ENCODE measurements at places on chromosomes 5 and 9.

DNA sequence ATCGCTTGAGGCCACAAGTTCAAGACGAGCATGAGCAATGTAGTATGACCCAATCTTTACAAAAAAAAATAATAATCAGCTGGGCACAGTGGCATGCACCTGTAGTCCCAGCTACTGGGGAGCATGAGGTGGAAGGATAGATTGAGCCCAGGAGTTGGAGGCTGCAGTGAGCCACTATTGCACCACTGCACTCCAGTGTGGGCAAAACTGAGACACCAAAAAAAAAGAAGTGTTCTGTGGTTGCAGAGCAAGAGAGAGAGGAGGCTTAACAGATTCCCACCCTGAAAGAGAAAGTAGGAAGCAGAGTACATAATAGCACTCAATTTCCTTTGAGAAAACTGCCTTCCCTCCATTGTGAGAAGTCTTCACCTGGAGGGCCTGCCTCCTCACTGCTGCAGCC, 52.6 kb downstream of the ALDH7A1 start:
- no peak for DNase-seq

- no peak for DNase-seq
Observed at GRCh38 chr5:176350416-176350815, 11.1 kb downstream of the KIAA1191 start.

DNA sequence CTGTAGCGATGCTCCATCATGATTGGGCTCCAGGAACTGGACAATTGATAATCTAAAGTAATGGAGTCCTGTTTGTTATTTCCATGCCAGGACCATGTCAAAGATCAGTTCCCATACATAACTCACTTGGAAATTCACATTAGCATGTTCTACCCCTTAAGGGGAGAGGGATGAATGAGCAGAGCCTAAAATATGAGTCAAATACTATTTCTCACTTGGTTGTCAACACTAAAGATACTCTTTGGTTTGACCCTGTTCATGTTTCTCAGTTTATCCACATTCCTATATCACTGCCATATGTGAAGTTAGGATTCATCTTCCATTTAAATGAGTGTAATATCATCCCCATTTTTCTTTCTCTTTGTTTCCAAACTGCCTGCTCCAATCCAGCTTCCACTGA, 321.6 kb upstream of the PAPPA start:
- DNase-seq, result no peak

DNA sequence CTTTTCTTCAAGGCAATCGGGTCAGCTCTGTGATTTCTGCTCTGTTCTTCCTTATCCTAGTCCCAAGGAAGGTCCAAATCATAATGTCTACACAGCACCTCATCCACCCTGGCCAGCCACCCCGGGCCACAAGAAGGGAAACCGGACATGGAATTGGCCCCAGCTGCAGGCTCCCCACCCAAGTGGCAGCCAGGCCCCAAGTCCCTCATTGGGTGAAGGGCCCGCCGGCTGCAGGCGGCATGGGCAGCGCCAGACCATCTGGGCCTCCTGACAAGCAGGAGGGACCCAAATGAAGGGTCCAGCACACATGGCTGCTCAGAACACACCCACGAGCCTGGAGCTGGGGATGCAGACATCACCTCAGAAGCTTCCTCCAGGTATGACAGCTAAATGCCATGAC, 33.7 kb downstream of the BICD2 start:
- no peak for DNase-seq

GRCh38 chr5:145913701-145914100, 22.7 kb upstream of the SH3RF2 start:
- no peak for DNase-seq

DNA sequence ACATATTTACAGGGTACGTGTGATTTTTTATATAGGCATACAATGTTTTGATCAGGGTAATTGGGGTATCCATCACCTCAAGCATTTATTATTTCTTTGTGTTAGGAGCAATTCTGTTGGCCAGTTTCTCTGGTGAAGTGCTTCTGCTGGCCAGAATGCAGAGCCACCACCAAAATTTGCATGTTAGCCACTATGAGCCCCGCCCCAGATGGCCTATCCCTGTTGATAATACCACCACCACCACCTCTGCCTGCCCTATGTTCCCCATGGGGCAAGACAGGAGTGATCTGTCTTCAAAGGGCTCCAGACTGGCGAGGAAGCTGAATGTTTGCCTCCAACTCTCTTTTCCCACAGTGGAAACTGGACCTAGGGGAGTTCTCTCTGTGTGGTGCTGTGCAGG, 26.0 kb upstream of the JAK2 start:
- no peak for DNase-seq

GRCh38 chr5:78903353-78903752, 81.8 kb downstream of the ARSB start:
- DNase-seq, result no peak

- DNase-seq, result no peak
Observed at GRCh38 chr5:83418356-83419321, 52.9 kb upstream of the VCAN start.

Data from bronchial epithelial cell (primary cell).